Activated T-cell treated with anti-CD3 and anti-CD28 coated beads for 4 hours (primary cell): ENCODE measurements at places on chromosomes 12 and 14.

- no peak for DNase-seq
Observed at GRCh38 chr14:32593290-32593942, 264.3 kb downstream of the AKAP6 start.

DNA sequence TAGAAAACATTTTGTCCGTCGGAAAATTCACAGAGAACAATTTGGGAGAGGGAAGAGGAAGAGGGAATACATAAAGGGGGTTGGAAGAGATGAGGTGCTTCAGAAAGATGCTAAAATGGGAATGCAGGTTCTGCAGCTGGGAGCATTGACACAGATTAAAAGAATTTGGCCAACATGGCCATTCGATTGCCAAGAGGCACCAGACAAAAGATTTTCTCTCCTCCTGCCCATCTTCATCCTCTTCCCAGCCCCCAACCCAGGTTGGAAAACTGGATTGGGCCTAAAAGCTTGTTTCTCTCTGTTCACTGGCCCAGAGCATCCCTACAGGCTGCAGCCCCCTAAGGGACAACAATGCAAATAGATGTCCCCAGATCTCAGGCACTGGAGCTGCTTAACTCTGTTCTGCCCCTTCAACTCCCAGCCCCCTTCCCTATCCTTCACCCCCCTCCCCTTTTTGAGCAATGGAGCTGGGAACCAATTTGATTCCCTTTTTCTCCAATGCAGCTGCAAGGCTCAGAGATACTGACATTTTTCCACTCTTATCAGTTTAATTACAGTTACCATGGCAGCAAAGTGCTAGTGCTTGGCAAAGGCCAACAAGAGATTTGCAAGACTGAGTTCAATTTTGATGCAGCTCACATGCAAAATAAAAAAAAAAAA is 1.9 kb downstream of the LMO3 start:
- DNase-seq, result no peak

DNA sequence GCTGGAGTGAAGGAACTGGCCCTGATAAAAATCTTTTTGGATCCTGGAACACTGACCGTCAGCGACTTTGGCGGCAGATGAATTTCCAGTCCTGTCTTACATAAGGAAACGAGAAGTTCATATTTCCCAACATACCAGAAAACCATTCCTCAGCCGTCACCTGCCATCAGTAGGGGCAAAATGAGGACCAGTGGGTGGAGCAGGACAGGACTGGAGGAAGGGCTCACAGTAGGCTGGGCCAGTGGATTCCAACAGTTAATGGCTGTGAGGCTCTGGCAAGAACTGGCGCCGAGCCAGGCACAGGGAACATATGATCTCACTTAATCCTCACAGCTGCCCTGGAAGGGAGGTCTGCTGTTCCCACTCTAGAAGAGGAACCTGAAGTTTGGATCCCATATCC is 67.2 kb upstream of the FAM181A start:
- no peak for DNase-seq

- DNase-seq, result no peak
Observed at GRCh38 chr12:604956-605355, 58.3 kb downstream of the NINJ2 start.

- no peak for DNase-seq
Observed at GRCh38 chr12:12999271-12999958, 650 bp downstream of the HEBP1 start.

- DNase-seq, result no peak
Observed at GRCh38 chr12:88153959-88154358, 11.9 kb downstream of the TMTC3 start.

- DNase-seq, result no peak
Observed at GRCh38 chr14:29016050-29016900, 249.7 kb downstream of the FOXG1 start.

GRCh38 chr14:92480856-92481255 is 32.7 kb upstream of the RIN3 start:
- DNase-seq, result no peak
